ENCODE measurements at places on chromosomes 13 and 19. TPM values are rescaled to one million over a fixed set of nuclear protein-coding genes. Genes with fewer than 3 reads are reported as not detected.
A peak's percentile ranks its signal among the peaks of the same experiment; 100 is the strongest.

GRIK5 gene
- polyA plus RNA-seq: 30.5 TPM

GRCh38 chr19:16600824-16601223, 27.2 kb downstream of the MED26 start:
- no peak for DNase-seq

LILRA5 gene
- 0.33 TPM for polyA plus RNA-seq

GRCh38 chr19:11390933-11391680, 7.0 kb upstream of the EPOR start:
- DNase-seq: no peak

ZIK1 gene
- polyA plus RNA-seq: 20.8 TPM

SPRED3 gene
- polyA plus RNA-seq: 1.5 TPM

DNA sequence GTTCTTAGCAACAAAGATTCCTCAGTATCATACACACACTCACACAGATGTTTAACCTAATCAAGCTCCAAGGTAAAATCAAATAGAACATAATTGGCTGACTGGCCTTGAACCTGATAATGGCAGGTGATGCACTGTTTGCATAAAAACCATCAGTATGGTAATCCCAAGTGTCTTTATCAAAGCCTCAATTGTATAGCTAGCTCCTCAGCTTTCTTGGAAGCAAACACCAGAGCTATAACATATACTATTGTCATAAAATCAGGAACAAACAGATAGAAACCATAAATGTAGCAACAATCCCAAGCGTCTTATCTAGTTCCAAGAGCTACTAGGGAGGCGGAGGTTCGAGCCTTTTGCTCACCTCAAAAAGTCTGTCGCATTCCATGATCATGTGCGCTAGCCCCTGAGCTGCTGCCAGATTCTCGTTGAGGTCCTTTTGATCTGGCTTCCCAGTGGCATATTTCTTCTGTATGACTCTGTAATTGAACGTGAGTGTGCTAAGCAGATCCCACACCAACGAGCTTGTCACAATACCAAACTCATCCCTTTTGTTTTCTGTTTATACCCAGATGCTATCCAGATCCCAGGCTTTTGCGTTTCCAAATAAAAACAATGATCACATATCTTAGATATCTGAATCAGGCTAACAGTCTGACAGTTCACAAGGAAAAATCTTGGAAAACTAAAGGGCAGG, 95.3 kb downstream of the KL start:
- DNase-seq: peak; percentile 23

DNA sequence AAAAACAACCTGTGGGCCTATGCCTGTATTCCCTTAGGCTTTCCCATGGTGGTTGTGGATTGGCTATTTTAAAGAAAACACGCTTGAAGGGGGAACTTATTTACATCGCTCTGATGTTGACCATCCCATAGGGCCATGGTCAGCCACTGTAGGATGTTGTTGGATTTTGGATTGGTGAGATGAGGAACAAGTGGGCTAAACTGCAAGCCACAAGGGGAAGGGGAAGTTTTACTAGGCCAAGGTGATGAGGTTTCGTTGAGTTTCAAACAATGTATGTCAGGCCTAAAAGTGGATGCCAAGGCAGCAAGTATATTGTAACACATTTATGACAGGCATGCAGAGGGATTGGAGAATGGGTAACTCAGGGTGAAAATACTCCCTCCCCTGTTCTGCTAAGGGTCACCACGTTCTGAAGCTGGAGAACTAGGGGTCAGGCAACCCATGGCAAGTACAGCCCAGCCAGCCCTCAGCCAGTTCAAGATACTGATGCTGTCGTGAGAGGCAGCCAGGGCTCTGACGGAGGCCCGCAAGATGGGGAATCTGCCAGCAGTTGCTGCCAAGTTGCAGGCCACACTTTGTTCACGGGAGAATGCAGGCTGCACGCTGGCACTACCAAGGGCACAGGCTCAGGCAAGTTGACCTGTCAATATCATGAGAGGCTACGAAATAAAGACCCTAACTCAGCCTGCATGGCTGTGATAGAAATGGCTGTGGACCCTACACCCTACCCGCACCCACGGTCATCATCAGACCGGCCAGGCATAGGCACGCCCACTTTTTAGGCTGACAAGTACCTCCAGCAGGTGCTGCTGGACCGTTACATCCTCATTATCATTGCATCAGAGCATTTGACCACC, 11.1 kb downstream of the IRGC start:
- no peak for DNase-seq

DNA sequence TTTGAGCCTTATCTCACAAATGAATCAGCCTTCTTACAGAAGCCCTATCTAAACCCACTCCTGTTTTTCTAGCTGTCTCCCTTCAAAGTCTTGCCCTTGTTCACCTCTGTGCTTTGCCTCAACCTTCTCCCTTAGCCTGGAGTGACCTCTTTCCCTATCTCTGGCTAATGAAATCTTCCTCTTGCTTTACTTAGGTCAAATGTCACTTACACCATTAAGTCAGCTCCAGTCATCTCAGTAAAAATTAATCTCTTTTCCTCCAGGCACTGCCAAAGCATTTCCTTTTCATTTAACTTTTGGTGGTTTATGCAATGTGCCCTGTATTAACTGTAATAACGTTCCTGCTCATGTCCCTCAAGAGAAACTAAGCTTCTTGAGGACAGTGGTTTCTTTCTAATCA, 596.5 kb upstream of the MIR17HG start:
- DNase-seq: no peak

GRCh38 chr19:28703400-28703956, 509.5 kb downstream of the UQCRFS1 start:
- no peak for DNase-seq

U2AF1L4 gene
- 18.0 TPM for polyA plus RNA-seq

DNA sequence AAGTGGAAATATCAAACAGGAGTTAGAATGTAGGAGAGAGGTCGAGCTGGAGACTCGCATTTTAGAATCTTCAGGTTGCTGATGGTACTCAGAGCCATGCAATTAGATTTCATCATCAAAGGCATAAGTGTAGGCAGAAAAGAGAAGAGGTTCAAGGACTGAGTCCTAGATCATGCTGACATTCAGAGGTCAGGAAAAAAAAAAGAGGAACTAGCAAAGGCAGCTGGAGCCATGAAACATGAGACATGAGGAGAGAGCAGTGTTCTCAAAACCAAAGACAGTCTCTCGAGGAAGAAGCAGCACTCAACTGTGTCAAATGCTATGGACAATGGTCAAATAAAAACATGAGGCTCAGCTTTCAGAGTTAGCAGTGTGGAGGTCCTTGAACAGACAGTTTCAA, 12.4 kb upstream of the TPP2 start:
- DNase-seq: peak; percentile 54

All from renal pelvis (tissue), 12 donors.